ENCODE measurements at places on chromosomes 12 and 14.

- DNase-seq = no peak
Observed at GRCh38 chr12:100317371-100317770, 39.5 kb upstream of the SLC17A8 start.

GRCh38 chr12:113196582-113196981, 11.1 kb downstream of the RITA1 start:
- no peak for DNase-seq

DNA sequence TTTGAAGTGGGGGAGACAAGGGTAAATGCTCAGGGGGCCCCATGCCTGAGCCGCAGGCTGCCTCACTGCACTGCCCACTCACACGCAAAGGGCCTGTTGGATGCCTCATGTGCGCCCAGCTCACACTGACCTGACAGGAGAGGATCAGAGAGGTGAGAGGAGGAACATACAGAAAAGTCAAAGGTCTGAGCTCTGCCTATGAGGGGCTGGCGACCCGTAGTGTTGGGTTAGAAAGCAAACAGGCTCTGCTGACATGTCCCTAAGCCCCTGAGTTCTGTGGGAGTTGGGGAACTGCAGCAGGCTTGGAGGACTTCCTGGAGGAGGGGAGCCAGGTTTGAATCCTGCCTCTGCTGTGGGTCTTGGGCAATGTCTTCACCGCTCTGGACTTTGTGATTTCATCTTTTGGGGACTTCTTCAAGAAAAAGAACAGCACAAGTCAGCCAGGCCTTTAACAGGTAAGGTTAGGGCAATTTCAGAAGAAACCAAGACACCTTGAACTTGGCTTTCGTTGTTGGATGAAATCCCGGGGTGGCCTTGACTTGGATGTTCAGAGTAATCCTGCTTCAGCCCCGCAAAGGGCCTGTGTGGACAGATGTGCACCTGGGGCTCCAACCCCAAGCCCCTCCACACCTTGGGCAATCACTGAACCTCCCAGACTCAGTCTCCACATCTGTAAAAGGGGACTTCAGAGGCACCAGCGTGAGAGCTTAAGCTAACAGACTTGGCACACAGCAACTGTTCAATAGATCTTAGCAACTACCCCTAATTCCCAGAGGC, 116.8 kb downstream of the SCARB1 start:
- DNase-seq = no peak

DNA sequence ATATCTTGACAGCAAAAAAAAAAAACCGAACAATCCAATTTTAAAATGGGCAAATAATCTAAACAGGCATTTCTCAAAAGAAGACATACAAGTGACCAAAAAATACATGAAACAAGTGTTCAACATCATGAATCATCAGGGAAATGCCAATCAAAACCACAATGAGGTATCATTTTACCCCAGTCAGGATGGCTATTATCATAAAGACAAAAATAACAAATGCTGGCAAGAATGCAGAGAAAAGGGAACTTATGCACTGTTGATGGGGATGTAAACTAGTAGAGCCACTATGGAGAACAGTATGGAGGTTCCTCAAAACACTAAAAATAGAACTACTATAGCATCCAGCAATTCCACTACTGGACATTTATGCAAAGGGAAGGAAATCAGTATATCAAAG, 448.2 kb downstream of the RGS6 start:
- DNase-seq = no peak

DNA sequence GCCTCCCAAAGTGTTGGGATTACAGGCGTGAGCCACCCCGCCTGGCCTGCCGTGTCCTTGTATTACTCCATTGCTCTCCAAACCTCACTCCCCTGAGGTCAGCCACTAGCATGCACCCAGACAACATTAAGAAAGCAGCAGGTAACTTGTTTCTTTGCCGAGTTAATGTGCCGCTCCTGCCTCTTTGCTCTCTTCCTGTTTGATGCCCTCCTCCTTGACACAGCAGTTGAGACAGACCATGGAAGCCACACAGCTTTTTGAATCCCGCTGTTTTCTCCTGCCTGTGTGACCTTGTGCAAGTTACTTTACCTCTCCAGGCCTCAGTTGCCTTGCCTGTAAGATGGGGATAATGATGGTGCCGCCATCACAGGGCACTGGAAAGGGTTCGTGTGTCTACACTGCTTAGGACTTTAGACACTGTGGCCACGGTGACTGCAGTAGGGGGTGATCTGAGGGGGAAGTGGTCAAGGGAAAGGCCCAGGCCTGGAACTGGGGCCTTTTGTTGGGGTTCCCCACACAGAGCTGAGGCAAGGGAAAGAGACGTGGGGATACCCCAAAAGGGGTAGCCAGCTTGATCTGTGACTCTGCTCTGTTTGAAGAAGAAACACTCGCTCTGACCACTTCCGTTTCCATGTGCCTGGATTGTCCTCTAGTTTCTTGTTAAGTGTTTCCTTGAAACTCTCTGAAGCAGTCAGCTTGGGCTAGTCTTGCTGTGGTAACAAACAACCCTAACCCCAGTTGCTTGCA, 69.3 kb downstream of the RIN3 start:
- DNase-seq = no peak

DNA sequence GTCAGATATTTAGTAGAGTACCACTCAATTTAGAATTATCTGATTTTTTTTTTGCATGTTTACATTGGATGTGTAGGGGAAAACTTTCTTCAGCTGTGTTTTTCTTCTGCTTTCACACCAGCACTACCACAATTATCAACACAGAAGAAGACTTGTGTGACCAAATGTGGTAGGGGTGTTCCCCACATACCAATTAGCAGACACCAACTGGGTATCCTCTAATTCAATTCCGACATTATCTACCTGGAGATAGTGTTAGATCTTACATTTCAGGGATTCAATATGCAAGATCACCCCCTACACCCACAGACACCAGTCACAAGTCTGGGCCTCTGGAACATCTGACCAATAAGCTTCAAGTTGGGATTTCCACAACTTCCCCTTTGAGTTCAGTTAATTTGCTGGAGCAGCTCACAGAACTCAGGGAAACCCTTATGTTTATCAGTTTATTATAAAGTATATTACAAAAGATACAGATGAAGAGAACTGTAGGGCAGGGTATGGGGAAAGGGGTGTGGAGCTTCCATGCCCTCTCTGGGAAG, 4.1 kb upstream of the KLRG1 start:
- no peak for DNase-seq

- no peak for DNase-seq
Observed at GRCh38 chr14:55313480-55313879, 42.3 kb downstream of the FBXO34 start.

GRCh38 chr14:91231446-91231845, 13.1 kb downstream of the GPR68 start:
- DNase-seq = no peak

DNA sequence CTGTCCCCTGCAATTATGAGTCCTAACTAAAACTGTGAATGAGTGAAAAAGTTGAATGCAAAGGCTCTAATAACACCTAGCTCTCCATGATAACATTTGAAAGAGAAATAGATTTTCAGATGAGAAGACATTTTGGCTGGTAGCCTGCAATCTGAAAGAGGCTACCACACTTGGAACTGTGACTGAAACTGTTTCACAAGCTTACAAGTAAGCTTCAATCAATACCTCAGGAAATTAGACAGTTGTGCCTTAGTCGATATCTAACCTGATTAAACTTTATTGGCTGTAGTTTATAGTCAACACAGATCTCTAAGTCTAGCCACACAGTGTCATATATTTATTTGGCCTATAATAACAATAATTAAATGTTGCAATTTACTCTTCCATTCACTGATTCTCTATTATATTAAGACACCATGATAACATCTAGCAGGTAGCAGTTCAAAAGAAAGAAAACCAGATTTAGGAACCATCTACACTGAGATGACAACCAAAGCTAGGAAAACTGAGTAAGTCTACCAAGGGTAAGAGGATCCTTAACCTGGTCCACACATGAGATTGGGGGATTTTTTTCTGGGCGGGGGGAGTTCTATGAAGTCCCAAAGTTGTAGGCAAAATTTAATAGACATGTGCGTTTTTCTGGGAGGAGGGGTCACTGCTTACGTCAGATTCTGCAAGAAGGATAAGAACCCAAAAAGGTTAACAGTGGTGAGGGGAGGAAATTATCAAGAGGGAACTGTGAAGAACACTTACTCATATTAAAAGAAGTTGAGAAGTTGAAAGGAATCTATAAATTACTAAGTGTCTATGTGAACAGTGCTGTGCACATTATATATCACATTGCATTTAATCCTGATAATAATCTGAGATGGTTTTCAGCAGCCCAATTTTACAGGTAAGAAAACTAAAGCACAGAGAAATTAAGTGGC, 65.8 kb downstream of the NUMB start:
- no peak for DNase-seq

GRCh38 chr12:85951823-85952222, 77.7 kb downstream of the NTS start:
- DNase-seq = no peak

DNA sequence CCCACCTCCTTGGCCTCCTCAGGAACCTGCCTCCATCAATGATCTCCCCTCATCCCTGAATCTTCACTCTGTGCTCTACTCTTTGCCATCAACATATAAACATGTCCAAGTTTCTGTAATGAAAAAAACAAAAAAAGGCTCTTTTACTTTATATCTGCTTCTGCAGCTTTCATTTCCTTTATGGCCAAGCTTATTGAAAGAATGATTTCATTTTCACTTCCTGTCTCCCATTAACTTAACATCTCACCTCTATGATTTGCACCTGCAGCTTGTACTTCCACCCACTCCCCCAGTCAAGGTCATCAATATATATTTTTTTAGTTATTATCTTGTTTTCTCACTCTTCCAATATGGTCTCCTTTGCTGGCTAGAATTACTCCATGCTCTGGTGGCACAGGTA, 15.6 kb upstream of the RNU6-7 start:
- DNase-seq = no peak

DNA sequence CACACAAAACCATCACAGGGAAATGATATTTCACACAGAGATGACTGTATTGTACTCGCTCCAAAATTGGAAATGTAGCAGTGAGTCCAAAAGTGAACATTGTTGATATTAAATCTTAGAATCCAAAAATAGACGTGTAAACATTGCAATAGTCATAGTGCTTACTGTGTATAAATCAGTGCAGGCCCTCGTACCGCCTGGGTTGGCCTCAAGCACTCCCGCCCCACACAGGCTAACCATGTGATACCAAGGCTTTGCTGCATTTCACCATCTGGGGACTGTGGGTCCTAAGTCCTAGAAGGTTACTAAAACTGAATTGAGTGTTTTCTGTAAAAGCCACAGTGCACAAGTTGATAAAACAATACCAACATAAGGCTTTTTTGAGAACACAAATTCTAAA, 107.3 kb downstream of the PPP2R5E start:
- no peak for DNase-seq

- no peak for DNase-seq
Observed at GRCh38 chr12:113314121-113314529, 20.8 kb downstream of the SLC8B1 start.

DNA sequence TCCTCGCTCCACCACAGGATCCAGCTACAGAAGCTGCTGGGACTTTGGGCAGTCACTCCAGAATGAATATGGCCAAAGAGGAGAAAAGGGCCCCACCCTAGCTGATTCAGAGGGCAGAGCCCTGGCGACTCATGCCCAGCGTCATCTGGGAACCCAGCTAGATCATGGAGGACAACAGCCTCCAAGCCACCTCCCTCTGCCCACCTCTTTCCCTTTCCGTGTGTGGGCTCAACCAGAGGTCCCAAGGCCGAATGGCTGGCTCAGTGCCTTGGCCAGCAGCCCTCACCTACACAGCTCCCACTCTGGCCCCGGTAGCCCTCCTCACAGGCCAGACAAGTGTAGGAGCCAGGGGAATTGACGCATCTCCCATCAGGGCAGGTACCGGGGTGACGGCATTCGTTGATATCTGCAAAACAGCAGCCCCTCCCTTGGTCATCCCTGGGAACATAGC, 17.4 kb downstream of the ISCA2 start:
- no peak for DNase-seq

GRCh38 chr14:85853996-85854526, 324.1 kb downstream of the FLRT2 start:
- no peak for DNase-seq

DNA sequence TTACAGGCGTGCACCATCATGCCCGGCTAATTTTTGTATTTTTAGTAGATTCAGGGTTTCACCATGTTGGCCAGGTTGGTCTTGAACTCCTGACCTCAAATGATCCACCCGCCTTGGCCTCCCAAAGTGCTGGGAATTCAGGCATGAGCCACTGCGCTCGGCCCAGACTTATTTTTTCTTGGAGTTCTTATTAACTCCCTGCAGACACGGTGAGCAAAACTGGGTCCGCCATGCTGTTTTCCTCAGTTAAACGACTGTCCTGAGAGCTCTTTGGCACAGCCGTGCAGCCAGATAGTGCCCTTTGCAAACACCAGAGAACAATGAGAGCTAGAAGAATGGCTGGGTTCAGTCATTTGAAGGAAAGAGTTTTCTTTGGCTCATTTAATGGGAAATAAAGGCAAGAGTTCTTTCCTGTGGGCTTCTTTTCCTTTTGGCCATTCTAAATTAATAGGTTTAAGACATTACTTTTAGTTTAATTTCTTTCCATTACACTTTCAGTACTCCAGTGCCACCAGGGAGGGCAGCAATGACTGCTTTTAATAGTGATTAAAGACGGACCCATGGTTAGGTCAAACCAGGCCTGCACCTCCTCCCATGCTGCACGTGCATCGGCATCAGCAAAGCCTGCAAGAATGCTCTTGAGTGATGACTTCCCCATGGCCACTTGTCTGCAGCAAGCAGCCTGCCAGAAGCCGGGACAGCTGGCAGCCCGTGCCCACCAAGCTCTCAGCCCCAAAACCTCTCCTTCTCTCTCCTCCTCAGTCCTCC, 60.7 kb downstream of the VCPKMT start:
- no peak for DNase-seq

DNA sequence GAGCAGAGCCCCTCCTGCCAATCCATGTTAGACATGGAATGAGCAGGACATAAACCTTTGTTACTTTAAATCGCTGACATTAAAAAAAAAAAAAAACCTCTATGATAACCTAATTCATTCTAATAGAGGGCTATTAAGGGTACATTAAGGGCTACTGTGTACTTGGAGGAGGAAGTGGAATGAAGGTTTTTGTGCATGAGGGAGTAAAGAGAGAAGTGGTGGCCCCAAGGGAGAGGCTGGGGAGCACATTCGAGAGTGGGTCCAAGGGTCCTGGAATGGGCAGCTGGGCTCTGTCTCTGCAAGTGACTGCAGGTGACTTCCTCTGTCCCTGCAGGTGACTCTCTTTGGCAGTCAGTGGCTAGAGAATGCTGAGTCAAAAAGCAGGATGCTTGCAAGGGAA, 32.1 kb upstream of the PTGDR start:
- DNase-seq = no peak
